ENCODE measurements at places on chromosomes 3 and 15.

GRCh38 chr3:127214975-127215374 lies 22.0 kb downstream of the PRR23E start:
- no peak for DNase-seq

DNA sequence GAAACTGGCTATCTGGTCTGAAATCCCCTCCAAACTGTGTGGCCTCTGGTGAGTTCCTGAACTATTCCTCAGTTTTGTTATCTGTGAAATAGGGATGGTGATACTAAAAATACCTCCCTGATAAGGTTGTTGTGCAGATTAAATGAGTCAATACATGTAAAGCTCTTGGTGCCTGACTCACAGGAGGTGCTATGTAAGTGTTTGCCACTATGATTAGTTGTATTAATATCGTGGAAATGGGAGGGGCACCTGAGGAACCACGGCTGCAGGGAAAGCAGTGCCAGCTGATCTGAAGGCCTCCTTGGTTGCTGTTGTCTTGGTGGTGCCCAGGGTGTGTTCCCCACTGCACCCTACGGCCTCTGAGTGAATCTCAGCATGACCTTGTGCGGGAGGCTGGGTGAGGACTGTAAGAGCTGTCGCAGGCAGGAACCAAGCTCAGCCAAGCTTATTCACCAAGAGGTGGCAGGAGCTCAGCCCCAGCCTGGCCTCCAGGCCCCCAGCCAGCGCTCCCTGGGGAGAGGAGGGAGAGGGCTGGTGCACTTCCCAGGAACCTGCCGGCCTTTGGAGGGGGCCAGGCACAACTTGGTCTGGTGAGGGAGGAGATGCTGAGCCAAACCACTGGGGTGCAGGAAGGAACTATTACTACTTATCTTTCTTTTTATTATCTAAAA lies 44.8 kb upstream of the CCDC174 start:
- DNase-seq, result no peak

- no peak for DNase-seq
Measured at GRCh38 chr3:177725165-177725564, 527.9 kb upstream of the TBL1XR1 start.

DNA sequence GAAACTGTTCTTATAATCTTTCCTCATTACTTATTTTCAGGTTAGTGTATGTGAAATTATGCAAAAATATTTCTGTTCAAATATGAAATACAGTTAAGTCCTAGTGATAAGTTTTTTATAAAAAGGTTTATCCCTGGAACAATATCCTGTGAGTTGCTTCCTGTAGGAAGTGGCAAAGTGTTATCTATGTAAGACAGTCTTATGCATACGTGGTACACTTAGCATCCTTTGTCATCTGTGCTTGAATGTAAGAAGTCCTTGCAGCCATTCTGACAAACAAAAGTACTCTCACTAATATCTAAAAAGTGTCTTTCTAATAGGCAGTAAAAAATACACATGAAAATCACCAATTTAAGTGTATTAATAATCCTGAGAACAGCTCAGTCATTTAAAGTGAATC lies 372.5 kb upstream of the BCHE start:
- DNase-seq, result no peak

GRCh38 chr3:155356594-155357370 lies 63.3 kb upstream of the STRIT1 start:
- DNase-seq, result no peak

Data from neural crest cell (in vitro differentiated cells).